ENCODE measurements at places on chromosomes 6 and 20. TPM values are rescaled to one million over a fixed set of nuclear protein-coding genes. Genes with fewer than 3 reads are reported as not detected.

The CCM2L gene
- 0.75 TPM for total RNA-seq

The PAK5 gene
- total RNA-seq, result 1.6 TPM

The SLC4A11 gene
- 0.95 TPM for total RNA-seq

The FILIP1 gene
- 22.6 TPM for total RNA-seq

The CLVS2 gene
- total RNA-seq, result 1.8 TPM

The PHACTR1 gene
- 6.1 TPM for total RNA-seq

DNA sequence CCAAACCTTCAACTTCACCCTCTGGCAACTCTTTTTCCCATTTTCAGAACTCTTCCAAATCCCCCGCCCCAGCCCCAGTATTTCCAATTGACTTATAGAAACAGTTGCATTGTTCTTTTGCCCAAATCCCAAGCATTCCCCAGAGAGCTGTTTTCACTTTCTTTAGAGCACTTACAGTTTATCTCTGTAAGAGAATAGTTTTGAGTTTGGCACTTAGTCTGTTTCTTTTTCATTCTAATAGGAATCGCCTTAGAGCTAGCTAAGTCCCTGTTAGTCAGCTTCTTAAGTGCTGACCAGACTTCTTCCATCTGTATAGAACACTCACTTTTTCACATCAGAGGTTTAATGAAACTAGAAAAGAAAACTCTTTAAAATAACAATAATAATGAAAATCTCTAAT is 374.2 kb upstream of the FLRT3 start:
- DNase-seq, result peak; percentile 65

DNA sequence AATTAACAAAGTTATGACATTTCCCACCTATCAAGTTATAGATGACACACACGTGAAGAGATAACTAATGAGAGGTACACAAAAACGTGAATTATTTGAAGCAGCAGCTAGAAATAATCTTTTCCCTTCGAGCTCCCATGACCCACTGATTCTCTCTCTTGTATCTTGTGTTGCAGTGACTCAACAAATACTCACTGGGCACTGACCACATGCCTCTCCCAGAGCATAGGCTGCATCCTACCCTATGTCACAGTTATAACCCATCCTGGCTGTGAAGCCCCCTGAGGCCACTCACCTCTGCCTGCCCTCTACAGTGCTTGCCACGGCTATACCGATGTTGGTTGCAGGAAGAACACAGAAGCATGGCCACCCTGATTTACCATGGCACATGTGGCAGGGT is 91.8 kb downstream of the INSM1 start:
- DNase-seq, result no peak

DNA sequence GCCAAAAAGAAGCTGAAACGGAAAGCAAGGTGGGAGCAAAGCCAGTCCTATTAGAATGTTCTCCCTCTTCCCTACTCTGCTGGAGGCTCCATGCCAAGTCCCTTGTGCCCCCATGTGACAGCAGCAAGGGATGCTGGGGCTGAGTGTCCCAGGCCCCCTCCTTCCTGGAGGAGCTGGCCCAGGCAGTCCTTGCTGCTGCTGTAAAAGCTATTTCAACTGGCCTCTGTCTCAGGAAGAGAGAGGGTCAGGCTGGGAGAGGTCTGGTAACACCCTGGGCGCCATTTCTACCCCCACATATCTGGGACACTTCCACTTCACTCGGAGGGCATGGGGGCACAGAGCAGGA is 25.0 kb downstream of the TTBK1 start:
- DNase-seq, result no peak

- DNase-seq, result no peak
Measured at GRCh38 chr6:139853302-139853992, 479.0 kb upstream of the CITED2 start.

DNA sequence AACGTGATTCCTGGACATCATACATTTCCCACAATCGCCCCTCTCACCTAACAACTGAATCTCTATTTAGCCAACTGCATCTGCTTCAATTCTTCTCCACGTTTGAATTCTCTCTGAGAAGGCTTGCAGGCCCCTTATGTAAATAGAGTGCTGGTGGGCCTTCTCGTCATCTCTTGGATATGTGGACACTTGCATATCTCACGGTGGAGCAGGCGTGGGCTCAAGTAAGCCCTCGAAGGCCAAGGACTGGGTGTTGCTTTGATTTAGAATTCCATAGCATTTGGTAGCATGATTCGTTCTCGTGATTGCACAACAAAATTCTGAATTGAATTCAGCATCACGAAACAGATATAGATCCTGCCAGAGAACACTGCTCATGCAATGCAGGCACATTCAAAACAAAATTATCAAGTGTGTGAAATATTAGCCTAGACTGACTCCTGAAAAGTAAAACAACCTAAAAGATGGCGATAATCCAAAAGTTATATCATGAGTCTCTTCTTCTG is 613.6 kb downstream of the TFAP2A start:
- DNase-seq, result no peak

- no peak for DNase-seq
Measured at GRCh38 chr20:43936805-43937204, 22.2 kb downstream of the TOX2 start.

DNA sequence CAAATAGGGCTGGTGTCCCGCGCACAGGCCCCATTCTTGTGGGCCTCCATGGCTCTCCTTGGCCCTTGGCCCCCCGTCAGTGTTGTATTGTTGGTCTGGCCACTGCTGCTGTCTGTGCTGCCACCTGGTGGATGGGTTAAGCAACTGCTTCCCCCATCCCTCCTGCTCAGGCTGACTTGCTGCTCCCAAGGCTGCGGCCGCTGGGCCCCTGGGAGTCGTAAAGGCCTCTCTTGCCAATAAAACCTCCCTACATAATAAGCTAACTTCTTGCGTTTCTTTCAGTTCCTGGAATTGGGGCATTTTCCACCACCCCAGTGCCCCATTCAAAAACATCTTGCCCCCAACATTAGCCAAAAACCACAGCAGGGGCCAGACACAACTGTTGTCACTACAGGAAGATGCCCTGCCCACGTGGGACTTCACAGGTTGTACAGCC is 27.1 kb downstream of the CD83 start:
- peak; percentile 88 for DNase-seq

- no peak for DNase-seq
Measured at GRCh38 chr6:18527836-18528743, 140.9 kb downstream of the RNF144B start.

DNA sequence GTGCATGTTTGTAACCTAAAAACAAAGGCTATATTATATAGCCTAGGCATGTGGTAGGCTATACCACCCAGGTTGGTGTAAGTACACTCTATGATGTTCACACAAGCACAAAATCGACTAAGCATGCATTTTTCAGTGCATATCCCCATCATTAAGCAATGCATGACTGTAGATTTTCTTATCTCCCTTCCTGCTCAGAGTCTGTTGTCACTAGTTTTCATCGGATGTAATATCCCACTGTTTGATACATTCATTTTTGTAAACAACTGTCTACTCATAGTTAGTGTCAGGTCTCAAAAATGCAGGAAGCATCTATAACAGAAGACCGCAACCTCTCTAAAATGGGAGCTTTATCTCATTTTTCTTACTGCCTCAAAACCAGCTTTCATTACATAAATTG is 70.7 kb downstream of the GFRAL start:
- no peak for DNase-seq

Measured in neural progenitor cell (in vitro differentiated cells).